NCI-H510A (cell line): ENCODE measurements at places on chromosomes 2 and 18.

DNA sequence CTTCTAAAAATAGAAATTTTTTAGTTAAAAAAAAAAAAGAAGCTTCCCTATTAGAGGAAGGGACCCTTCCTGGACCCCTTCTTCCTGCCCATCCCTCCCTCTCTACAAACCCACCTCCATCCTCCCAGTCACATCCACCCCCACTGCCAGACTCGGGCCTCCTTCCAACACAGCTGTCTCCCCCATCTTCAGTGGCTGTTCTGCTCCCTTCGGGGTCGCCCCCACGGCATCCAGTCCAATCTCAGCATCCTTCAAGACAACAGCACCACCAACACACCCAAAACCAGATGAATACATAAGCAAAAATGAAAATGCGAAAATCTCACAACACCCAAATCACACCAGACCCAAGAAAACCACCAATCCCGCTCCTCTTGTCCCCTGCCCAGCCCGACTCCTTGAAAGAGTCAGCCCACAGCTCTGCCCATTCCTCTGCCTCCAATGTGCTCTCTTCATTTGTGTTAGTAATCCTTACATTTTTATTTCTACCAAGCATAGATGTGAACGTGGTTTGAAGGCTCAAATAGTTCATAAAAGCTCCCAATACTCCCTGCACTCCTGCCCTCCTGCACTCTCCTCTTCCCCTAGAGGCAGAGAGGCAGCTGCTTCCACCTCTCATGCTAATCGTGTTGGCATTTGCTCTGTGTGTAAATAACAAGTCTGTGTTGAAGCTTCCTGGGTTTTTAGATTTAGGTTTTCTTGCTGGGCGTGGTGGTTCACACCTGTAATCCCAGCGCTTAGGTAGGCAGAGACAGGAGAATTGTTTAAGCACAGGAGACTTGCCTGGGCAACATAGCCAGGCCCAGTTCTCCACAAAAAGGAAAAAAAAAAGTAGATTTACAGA, 37.0 kb downstream of the MAL start:
- DNase-seq = no peak

DNA sequence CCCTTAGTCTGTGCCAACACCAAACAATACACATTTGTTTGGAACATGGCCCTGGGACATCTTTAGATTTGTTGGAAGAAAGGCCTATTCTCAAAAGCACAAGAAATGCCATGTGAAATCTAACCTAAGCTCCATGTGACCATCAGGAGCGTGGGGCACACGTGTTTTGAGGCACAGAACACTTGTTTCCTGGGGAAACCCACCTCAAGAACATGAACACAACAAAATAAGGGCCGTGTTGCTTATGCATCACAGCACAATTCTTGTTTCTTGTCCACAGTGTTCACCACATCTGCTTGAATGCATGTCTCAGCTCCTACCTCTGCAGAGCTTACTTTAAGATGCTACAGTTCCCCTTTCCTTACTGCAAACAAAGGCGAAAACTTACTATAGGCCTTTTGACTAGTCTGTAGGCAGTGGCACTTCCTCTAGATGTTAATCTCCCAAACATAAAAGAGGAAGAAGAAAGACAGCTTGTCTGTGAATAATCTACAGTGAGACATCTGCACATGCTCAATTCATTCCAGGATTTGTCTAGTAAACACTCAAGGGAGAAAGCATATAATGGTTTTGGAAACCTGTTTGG, 165.0 kb downstream of the ANKRD44 start:
- DNase-seq = peak; percentile 31

- no peak for DNase-seq
Measured at GRCh38 chr2:69518841-69519240, 81.6 kb upstream of the NFU1 start.

DNA sequence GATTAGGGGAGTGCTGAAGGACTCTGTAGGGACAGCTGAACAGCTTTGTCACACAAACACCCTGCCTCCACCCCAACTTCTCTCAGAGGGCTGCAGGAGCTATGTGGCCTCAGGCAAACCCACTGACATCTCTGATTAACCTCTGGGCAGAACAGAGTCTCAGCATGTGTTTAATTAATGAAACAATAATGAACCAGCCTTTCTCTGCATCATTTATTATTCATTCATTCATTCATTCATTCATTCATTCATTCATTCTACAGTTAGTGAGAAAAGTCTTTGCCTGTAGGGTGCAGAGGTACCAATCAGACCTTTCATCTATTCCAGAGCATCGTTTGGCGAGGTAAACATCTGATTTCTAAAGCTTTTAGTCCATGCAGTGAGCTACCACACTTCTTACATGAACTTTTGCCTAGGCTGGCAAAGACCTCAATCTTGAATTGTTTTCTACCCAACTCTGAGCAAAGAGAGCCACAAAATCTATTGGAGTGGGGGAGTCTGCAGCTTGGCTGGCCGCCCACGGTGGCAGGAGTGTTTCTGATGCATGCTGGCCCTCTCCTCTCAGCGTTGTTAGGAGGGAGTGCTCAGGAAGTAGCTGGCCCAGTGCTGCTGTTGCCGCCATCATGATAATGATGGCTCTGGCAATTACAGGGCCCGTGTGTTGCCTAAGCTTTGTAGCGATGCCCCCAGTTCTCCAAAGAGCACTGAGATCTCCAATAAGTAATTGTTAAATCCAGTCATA, 198.9 kb downstream of the SMAD7 start:
- no peak for DNase-seq

DNA sequence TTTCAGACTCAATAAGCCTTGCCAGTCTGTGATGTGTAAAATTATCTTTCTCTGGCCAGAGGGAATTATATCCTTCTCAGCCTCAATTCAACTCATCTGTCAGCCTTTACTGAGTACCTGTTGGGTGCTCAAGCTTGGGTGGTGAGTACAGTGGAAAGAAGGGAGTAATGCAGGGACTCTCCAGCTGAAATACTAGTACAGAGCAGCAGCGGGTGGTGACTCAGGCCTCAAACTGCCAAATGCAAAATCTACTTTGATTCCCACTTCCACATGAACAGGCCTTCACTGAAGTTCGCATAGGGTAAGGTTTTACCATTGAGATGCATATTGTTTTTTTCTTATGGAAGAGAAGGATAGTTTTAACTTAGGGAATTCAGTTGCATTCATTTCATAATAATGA, 326.8 kb downstream of the LRRTM1 start:
- DNase-seq = no peak

- no peak for DNase-seq
Measured at GRCh38 chr2:16247326-16248122, 307.2 kb downstream of the MYCN start.

DNA sequence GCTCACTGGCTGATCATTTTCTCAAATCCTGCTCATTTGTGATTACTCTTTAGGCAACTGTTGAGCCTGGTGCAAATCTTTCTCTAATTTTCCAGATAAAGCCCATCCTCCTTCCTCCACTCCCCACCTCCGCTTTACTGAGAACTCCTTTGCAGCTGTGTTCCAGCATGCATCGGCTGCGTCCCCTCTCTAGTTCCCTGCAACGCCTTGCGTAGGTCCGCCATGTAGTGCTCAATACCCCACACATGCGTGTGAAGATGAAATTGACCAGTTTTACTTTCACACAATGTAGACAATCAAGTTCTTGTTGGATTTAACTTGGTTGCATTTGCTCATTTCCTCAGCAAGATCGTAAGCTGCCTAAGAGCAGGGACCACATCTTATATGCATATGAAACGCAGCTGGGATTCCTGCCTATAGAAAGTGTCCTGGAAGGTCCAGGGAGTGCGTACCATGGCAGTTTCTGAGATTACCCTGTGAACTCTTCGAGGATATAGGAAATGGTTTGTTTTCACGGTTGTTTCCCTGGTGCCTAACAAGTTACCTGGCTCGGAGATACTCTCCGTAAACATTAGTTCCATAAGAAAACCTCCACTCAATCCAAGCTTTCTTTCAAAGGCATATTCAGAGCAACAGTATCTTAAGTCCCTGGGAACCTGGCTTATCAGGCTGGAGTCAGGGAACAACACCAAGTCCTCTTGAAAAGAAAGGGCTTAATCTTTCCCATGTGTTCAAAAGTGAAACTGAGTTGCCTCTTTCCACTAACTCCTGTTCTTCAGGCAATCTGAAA, 766.4 kb upstream of the ID2 start:
- no peak for DNase-seq
